Amniotic stem cell (primary cell): ENCODE measurements at places on chromosomes 6 and 20.

GRCh38 chr20:32159766-32160221 is 47.7 kb downstream of the PLAGL2 start:
- no peak for DNase-seq

DNA sequence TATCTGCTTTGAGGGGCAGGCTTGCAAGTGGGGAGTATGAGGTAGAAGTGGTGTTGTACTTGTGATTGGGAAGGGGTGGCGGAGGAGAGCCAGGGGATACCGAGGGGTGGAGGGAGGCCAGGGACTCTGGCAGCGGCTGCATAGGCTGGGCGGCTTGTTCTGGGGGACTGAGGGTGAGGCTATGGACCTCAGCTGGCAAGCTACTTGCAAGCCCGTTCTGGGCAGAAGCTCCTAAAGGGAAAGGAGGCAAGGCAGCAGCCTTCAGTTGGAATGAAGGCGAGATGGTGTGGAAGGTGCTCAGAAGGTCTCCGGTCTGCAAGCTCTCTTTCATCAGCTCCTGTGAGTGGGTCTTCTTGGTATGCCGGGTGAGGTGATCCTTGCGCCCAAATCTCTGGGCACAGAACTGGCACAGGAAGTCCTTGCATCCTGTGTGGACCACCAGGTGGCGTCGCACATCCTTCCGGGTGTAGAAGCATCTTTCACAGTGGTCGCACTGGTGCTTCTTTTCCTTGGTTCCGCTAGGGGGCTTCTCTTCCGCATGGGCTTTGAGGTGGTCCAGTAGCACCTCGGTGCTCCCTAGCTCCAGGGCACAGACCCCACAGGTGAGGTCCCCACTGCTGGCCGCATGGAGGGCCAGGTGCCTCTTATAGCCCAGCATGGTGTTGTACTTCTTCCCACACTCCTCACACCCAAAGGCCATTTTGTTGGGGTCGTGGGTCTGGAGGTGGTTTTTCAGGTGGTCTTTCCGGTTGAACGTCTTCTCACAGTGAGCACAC is 66.0 kb downstream of the PLAGL1 start:
- no peak for DNase-seq

DNA sequence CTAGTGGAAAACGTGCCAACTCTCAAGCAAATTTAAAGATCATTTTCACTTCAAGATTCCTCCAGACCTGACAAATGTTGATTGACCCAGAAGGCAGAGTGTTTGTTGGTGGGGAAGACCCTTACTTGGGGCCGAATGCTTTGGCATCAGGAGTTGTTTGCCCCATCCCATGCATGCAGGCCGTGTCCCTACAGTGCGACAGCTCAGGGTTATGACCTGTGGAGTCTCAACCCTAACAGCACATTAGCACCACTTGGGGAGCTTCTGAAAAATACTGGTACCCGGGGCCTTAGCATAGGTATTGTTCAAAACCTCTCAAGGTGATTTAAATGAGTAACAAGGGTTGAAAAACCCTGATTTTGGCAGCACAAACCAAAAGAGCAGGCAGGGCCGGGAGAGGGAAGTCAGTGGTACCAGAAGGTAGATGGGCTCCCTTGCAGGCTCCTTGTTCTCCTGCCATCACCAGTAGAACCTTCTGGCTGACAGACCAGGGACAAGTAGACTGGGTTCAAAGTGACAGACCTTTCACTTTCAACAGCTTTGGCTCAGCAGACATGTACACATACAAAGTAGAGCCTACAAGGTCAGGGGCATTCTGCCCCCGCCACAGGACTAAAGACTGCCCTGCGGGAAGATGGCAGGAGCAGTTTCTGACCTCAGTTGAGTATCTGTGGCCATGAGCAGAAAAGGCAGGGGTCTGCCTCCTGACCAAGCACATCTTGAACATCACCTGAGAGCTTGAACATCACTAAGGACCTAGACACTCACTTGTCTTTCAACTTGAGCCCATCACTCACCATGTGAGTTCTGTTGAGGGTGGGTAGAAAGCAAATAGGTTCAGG is 39.6 kb downstream of the PLCG1 start:
- no peak for DNase-seq

DNA sequence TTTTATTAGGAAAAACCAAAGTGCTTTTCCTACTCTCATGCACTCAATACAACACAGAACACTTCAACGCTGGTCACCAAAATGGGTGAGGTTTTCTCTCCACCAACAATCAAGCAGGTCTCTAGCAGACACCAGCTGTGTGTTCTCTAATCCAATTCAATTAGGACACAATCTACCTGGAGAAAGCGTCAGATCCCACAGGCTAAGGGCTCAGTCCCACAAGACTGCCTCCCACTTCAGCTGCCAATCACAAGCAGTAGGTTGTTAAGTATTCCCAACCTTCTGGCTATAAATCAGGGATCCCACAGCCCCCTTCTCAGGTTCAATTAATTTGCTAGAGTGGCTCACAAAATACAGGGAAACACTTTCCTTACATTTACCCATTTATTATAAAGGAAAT is 47.7 kb downstream of the STMND1 start:
- DNase-seq: no peak

- DNase-seq: no peak
Observed at GRCh38 chr6:76174722-76175121, 102.3 kb upstream of the IMPG1 start.

- DNase-seq: no peak
Observed at GRCh38 chr6:132333639-132334520, 67.4 kb downstream of the MOXD1 start.

GRCh38 chr6:27121640-27122039 is 125.9 kb upstream of the PRSS16 start:
- no peak for DNase-seq

DNA sequence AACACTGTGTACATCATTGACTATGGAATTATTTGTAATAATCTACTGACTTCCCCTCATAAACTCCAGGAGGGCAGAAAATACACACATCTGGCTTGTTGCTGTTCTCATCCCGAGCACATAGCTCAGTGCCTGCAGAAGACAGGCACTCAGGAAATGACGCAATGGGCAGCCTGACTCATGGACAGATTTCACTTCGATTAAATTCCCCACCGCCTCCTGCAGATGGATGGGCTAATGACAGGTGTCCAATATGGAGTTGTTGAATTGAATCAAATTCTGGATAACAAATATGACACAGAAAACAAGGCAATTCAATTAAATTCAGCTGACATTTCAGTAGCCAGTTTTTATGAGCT is 9.1 kb downstream of the ANKRD60 start:
- no peak for DNase-seq

GRCh38 chr6:76790045-76790796 is 673.1 kb downstream of the HTR1B start:
- no peak for DNase-seq

GRCh38 chr6:111759836-111760785 is 113.1 kb downstream of the FYN start:
- DNase-seq: peak; percentile 48

DNA sequence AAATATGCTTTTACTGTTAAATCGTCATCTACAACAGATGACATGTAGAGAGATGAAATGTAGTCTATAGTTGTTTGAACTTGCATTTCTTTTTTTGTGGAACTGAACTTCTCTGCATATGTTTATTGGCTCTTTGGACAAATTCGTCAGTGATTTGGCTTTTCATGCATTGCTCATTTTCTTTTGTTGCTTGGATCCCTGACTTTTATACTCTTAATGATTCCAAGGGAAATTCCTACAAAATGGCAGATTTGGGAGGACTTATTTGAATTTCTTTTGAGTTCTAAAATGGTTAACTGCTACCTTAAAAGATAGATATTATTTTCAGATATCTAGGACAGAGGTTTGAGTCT is 65.4 kb downstream of the UTRN start:
- DNase-seq: no peak

DNA sequence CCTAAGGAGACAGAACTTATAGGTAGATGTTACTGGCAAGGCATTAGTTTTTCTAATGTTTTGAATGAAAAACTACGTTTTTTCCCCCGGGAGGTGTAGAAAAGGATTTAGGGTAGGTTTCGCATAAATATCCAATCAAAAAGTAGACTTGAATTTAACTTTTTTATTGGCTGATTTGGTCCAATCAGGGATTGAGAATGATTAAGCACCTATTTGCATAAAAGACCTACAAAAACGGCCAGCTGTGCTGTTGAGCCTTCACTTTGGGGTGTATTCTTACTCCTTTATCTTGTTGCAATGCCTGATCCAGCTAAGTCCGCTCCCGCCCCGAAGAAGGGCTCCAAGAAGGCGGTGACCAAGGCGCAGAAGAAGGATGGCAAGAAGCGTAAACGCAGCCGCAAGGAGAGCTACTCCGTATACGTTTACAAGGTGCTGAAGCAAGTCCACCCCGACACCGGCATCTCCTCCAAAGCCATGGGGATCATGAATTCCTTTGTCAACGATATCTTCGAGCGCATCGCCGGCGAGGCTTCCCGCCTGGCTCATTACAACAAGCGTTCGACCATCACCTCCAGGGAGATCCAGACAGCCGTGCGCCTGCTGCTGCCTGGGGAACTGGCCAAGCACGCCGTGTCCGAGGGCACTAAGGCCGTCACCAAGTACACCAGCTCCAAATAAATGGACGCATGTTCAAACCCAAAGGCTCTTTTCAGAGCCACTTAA is 113.5 kb upstream of the BTN3A2 start:
- DNase-seq: peak; percentile 68

DNA sequence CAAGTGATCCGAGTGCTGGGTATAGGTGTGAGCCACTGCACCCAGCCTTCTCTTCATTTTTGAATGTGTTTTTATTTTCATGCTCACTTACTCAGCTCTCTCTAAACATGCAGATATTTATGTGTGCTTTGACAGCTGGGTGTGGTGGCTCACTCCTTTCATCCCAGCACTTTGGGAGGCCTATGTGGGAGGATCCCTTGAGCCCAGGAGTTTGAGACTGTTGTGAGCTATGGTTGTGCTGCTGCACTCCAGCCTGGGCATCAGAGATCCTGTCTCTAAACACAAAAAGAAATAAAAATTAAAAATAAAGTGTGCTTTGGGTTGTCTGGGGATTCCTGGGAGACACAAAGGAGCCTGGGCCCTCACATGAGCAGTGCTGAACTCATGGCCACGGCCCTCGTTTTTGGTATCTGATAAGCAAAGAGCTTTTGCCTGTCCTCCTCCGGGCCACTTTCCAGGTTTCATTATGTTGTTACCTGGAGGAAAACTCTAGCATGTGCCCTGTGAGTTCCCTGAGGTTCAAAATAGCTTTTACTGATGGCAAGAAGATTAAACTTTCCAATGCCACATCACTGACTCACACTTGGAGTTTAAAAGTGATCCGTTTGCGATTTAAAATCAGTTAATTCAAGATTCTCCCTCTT is 78.5 kb downstream of the CD164 start:
- no peak for DNase-seq

DNA sequence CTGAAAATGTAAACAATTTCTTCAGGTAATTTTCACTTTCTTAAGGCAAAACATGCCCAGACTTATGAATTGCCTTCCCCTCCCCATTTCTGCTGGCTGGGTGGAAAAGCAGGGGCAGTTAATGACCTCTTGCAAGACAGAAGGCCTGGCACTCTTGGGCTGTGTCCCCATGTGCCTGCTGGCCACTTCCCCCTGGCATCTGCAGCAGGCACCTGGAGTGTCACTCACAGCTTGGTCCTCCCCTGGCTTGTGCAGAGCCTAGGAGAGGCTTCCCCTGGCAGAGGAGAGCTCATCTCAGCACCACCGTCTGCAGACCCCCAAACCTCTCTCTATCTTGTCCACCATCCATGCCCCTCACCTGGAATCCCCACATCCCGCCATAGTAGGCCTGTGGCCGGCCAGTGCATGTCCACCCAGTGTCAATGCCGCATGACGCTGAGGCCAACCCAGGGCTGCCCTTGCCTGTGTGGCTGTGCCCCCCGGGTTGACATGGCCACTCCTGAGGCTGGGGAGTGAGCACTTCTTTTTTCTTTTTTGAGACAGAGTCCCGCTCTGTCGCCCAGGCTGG is 83.5 kb upstream of the SLC22A23 start:
- DNase-seq: no peak

DNA sequence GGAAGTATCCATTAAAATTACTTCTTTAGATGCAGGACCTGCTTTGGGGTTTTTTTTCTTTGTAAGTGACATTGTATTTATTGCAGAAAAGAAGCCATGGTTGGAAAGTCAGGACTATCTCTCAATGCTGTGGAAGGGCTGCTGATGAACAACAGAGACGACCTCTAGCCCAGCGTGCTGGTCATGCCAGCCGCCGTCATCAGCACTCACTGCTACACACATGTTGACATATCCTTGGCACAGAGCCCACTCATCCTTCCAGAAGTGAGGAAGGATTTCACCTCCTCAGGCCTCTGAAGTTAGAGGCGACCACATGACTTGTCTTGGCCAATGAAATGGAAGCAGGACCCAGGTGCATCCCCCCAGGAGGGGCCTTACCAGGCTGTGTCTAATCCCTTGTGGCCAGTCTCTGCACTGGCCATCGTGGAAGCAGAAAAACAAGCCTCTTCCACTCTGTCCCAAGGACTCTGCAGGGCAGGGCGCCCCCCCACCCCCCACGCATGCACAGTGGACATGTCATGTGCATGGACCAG is 343.5 kb downstream of the TAF4 start:
- DNase-seq: no peak

GRCh38 chr6:90190131-90190530 is 106.5 kb downstream of the BACH2 start:
- DNase-seq: no peak

DNA sequence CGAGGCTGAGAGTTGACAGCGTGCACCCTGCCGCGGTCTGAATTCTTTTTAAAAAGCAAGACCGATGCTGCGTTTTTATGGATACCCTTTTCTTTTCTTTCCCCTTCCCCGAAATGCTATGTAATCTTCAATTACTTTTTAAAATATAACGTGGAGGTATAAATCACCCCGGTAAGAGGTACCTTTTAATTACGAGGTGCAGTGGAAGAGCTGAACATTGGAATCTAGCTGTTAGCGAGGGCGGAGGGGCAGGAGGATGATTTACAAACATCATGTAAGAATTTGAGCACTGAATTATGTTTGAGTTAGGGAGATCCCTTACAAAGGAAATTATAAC is 1.2 kb downstream of the EYA2 start:
- DNase-seq: no peak

DNA sequence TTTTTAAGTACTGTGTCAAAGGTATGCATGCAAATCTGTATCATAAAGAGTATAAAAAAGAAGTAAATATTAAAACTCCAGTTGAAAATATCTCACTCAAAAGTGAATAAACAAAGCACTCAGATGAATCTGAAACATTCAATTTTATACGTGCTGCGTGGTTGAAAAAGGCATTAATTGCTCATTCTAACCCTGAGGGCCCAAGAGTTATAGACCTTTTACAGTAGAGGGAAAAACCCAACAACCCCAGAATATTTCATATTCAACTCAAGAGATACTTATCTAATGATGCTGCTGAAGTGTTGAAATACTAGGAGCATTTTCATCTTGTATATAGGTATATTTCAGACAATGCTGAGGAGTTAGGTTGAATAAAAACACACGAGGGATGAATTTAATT is 862.8 kb upstream of the CITED2 start:
- DNase-seq: no peak
